ENCODE measurements at places on chromosomes 6 and 20. TPM values are rescaled to one million over a fixed set of nuclear protein-coding genes. Genes with fewer than 3 reads are reported as not detected.

EPHA7 gene
- 0.10 TPM for total RNA-seq

EBF4 gene
- total RNA-seq = 1.3 TPM

TLDC2 gene
- not detected for total RNA-seq

OR2B6 gene
- not detected for total RNA-seq

KIAA0408 gene
- 31.5 TPM for total RNA-seq

HMGCLL1 gene
- 0.78 TPM for total RNA-seq

GRM1 gene
- total RNA-seq = not detected

ATP6V1G2 gene
- total RNA-seq = 0.66 TPM

SCAND1 gene
- 37.4 TPM for total RNA-seq

Measured in psoas muscle (tissue), 8 donors.